ENCODE measurements at places on chromosomes 5 and 9. TPM values are rescaled to one million over a fixed set of nuclear protein-coding genes. Genes with fewer than 3 reads are reported as not detected.

CCNJL gene
- 16.6 TPM for total RNA-seq

ZNF300 gene
- total RNA-seq: 1.8 TPM

PSAT1 gene
- total RNA-seq: 8.2 TPM

NPDC1 gene
- total RNA-seq: 152 TPM

GRCh38 chr9:20604562-20604961 lies 17.7 kb downstream of the MLLT3 start:
- peaks cover 36% of the 10 kb centered on the region for H3K4me1 ChIP-seq
- H3K36me3 ChIP-seq: no peaks in the 10 kb centered on the region
- no peak for DNase-seq
- no peaks in the 10 kb centered on the region for H3K27me3 ChIP-seq

GRCh38 chr9:93898502-93899426 lies 56.4 kb downstream of the BARX1 start:
- H3K4me1 ChIP-seq: no peaks in the 10 kb centered on the region
- H3K27me3 ChIP-seq: no peaks in the 10 kb centered on the region
- no peak overlapping the region for H3K4me3 ChIP-seq
- DNase-seq: peak; percentile 48
- no peaks in the 10 kb centered on the region for H3K36me3 ChIP-seq
- H3K27ac ChIP-seq: no peak overlapping the region
